CD4-positive, alpha-beta T cell (primary cell): ENCODE measurements at places on chromosomes 6 and 20. TPM values are rescaled to one million over a fixed set of nuclear protein-coding genes. Genes with fewer than 3 reads are reported as not detected.

- DNase-seq = no peak
- no peak overlapping the region for H3K27ac ChIP-seq
- H3K4me1 ChIP-seq = no peaks in the 10 kb centered on the region
- no peaks in the 10 kb centered on the region for H3K27me3 ChIP-seq
These were observed 348.3 kb downstream of the CDH26 start for GRCh38 chr20:60306551-60306950.

DNA sequence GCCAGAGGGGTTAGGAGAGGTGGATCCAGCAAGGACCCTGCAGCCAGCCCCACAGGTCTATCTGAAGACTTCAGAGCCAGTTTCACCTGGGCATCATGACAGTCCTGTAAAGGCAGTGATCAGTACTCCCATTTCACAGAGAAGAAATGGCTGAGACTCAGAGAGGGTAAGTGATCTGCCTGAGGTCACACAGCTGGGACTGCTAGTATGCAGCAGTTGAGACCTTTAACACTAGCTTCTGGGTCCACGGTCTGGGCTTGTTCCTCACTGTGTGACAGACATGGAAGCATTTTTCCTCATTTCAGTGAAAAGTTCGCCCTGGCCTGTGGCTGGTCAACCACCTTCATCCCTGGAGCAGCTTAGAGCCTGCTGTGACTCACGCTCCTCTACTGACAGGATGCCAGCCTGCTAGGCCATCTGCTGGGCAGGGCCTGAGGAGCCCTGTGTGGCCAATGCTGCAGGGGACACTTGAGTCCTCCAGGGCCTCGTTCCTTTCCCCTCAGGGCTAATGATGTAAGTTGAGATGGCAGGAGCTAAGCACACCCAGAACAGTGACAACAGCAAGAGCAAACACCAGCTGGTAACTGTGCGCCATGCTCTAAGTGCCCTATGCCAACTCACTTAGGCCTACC is 192.0 kb downstream of the LRFN2 start:
- no peak for DNase-seq
- H3K36me3 ChIP-seq = no peaks in the 10 kb centered on the region
- no peaks in the 10 kb centered on the region for H3K27me3 ChIP-seq
- no peak overlapping the region for H3K27ac ChIP-seq
- peaks cover 27% of the 10 kb centered on the region for H3K4me1 ChIP-seq

- H3K27ac ChIP-seq = peak overlapping the region; percentile 29
- no peaks in the 10 kb centered on the region for H3K27me3 ChIP-seq
- H3K4me3 ChIP-seq = peak overlapping the region; percentile 74
- no peaks in the 10 kb centered on the region for H3K36me3 ChIP-seq
- peaks cover 17% of the 10 kb centered on the region for H3K4me1 ChIP-seq
These were observed 49.4 kb downstream of the TMEM242 start for GRCh38 chr6:157273756-157274470.

DNA sequence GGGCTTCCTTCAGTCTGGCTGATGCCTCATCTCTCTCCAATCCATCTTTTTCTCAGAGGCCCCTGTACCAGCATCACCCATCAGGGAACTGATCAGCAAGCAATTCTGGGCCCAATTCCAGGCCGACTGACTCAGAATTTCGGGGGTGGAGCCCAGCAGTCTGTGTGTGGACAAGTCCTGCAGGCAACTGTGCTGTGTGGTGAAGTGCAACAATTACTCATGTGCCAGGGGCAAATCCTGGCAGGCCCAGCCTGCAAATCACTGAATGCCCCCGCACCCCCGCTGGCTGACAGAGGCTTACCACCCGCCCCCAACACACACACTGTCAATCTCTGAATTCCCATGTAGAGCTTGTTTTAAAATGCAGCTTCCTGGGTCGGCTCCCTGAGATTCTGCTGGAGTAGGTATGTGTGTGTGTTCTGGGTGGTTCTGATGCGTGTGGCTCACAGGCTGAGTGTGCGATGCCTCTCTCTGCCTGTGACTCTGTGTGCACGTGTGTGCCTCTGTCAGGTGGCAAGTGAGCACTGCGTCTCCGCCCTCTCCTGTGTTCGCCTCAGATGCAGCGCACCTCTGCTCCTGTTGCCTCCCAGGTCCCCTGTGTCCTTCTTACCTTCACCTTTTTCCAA is 45.4 kb downstream of the SSR1 start:
- no peak for DNase-seq
- H3K4me3 ChIP-seq = no peak overlapping the region
- H3K36me3 ChIP-seq = no peaks in the 10 kb centered on the region
- no peaks in the 10 kb centered on the region for H3K27me3 ChIP-seq
- H3K27ac ChIP-seq = no peak overlapping the region
- H3K4me1 ChIP-seq = no peaks in the 10 kb centered on the region

Gene FAM83C
- total RNA-seq = not detected

GRCh38 chr6:63783096-63783495 is 147.5 kb downstream of the PHF3 start:
- H3K4me1 ChIP-seq = no peaks in the 10 kb centered on the region
- no peak overlapping the region for H3K27ac ChIP-seq
- H3K27me3 ChIP-seq = peaks cover 4% of the 10 kb centered on the region
- H3K36me3 ChIP-seq = no peaks in the 10 kb centered on the region
- DNase-seq = no peak

Gene SHLD1
- 7.0 TPM for total RNA-seq

- H3K27ac ChIP-seq = no peak overlapping the region
- DNase-seq = no peak
- no peaks in the 10 kb centered on the region for H3K27me3 ChIP-seq
- peaks cover 28% of the 10 kb centered on the region for H3K4me1 ChIP-seq
- no peak overlapping the region for H3K4me3 ChIP-seq
- H3K36me3 ChIP-seq = no peaks in the 10 kb centered on the region
These were observed 24.9 kb downstream of the SCAF8 start for GRCh38 chr6:154758125-154758524.

DNA sequence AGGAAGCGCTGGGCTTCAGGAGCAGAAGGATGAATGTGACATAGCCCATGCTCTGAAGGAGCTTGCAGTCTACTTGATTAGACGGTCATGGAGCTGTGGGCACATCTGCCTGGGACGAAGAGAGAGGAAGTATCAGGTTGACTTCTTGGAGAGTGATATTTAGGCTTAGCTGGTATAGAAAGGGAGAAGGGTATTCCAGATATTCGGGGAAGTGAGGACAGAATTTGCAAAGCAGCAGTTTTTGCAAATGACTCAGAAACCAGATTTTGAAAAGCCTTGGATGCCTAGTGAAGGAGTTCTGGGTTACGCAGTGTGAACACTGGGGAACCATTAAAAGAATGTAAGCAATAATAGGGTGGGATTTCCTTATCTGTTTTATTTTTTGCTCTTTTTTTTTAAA is 60.7 kb downstream of the EYA4 start:
- DNase-seq = no peak
- H3K27ac ChIP-seq = no peak overlapping the region
- no peaks in the 10 kb centered on the region for H3K36me3 ChIP-seq

- no peaks in the 10 kb centered on the region for H3K36me3 ChIP-seq
- no peaks in the 10 kb centered on the region for H3K4me1 ChIP-seq
- no peak overlapping the region for H3K27ac ChIP-seq
- H3K4me3 ChIP-seq = no peak overlapping the region
- no peak for DNase-seq
These were observed 16.7 kb upstream of the IRAK1BP1 start for GRCh38 chr6:78850621-78851020.

GRCh38 chr6:127147534-127147933 is 29.1 kb downstream of the RSPO3 start:
- no peak overlapping the region for H3K27ac ChIP-seq
- no peaks in the 10 kb centered on the region for H3K36me3 ChIP-seq
- DNase-seq = no peak
- no peak overlapping the region for H3K4me3 ChIP-seq
- H3K4me1 ChIP-seq = no peaks in the 10 kb centered on the region

DNA sequence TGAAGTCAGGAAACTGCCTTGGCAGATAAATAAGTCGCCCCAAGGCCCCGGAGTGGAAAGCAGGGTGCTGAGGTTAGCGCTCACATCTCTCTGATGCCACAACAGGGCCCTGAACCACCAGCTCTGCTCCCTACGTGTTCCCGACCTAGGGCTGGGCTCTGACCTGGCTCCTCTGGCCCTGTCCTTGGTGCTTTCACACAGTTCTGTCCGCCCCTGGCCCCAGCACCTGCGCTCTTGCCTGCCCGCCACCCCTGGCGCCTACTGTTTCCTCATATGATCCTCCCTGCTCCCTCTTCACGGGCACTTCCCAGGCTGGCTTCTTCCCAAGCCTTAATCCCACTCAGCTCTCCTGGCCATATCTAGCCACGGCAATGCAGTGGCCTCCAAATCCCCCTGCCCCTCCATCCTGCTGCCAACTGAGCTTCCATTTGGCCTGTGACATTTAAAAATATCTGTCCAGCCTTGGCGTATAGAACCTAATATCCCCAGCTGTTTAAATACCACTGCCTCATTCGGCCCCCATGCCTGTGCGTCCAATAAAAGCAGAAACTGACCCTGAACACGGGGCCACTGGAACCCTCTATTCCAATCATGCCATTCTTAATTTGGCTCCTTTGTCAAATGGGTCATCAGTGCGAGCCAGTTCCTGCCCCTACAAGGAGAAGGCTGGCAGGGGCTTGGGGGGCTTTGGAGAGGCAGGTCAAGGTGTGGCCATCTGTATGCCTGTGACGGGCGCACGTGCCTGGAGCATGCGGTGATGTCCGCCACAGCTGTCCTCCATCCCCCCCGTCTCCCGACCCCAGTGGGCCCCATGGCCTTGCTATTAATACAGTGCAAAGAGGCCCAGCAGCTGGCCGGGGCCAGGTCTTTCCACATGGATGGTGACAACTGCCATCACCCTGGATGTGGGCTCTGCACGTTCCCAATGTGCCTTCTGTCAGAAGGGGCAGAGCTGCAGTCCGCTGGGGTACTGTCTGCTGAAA is 27.7 kb downstream of the GNAS-AS1 start:
- no peak for DNase-seq
- H3K4me1 ChIP-seq = no peaks in the 10 kb centered on the region
- no peaks in the 10 kb centered on the region for H3K27me3 ChIP-seq
- H3K36me3 ChIP-seq = no peaks in the 10 kb centered on the region

- no peaks in the 10 kb centered on the region for H3K27me3 ChIP-seq
- DNase-seq = no peak
- no peak overlapping the region for H3K4me3 ChIP-seq
- H3K27ac ChIP-seq = no peak overlapping the region
These were observed 53.1 kb downstream of the PHACTR1 start for GRCh38 chr6:12769556-12770256.

DNA sequence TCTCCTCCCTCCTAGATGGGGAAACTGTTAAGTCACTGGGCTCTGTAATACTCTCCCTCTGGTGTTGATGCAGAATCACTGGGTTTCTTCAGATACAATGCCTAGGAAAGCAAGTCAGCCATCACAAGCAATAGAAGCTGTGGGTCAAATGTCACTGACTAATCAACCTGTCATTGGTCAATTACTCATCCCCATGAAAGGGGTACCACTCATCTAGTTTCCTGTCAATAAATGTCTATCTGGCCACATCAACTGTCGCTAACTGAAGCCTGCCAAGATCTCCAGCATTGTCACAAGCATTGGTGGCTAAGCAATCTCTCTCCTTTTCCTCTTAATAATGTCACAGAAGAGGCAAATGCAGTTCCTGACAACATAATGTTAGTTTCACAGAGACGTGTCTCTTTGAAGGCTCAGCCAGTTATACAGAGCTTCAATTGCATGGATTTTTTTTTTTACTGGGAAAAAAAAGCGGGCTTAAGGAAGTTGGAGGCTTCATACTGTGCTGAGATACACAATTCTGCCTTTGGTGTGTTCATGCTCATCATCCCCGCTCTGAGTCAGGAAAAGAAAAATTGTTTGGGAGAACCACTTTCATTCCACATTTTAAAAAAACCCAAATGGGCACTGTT is 355.9 kb downstream of the BTBD9 start:
- no peaks in the 10 kb centered on the region for H3K4me1 ChIP-seq
- no peaks in the 10 kb centered on the region for H3K27me3 ChIP-seq

Gene LAMP5
- total RNA-seq = not detected

Gene ENPP3
- total RNA-seq = 0.34 TPM

GRCh38 chr20:62664019-62664971 is 22.0 kb downstream of the SLCO4A1 start:
- no peaks in the 10 kb centered on the region for H3K36me3 ChIP-seq
- no peak overlapping the region for H3K4me3 ChIP-seq
- H3K27me3 ChIP-seq = no peaks in the 10 kb centered on the region
- no peak overlapping the region for H3K27ac ChIP-seq
- no peak for DNase-seq
- no peaks in the 10 kb centered on the region for H3K4me1 ChIP-seq
